ENCODE measurements at places on chromosomes 3 and 15.

- DNase-seq = no peak
Observed at GRCh38 chr15:66099950-66100671, 153.4 kb downstream of the MEGF11 start.

DNA sequence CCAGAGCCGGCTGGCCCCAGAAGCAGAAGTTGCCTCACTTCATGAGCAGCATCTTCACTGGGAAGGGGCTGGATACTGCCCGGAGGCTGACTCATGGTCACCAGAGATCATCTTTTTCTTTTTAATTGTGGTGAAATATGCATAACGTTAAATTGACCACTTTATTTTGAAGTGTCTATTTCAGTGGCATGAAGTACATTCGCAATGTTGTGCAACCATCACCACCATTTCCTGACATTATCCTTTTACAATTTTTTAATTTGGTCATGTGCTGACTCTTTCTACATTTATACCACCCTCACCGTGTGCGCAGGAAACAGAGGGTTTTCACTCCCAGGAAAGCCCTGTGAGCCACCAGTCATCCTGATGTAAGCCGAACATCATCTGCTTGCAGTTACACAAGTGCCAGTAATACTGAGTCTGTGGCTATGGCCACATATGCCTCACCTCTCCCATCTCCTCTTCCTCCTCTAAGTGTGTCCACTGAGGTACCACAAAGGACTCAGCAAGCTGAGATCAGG lies 51.6 kb upstream of the ABHD17C start:
- peak; percentile 81 for DNase-seq

DNA sequence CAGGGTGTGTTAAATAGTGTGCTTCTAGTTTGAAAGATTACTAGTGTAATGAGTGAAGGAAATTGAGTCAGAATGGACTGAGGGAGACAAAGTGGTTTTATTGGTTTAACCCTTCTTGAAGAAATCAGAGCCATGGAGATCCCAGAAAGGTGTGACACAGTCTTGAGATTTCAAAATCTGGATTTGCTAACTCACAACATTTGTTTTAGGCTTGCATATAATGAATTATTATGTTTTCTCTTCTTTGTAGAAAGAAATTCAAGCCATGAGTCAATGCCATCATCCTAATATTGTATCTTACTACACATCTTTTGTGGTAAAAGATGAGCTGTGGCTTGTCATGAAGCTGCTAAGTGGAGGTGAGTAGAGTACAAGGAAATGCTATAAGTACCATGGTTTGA lies 25.1 kb downstream of the OXSR1 start:
- peak; percentile 31 for DNase-seq

- no peak for DNase-seq
Observed at GRCh38 chr3:14344351-14344750, 58.1 kb upstream of the SLC6A6 start.

DNA sequence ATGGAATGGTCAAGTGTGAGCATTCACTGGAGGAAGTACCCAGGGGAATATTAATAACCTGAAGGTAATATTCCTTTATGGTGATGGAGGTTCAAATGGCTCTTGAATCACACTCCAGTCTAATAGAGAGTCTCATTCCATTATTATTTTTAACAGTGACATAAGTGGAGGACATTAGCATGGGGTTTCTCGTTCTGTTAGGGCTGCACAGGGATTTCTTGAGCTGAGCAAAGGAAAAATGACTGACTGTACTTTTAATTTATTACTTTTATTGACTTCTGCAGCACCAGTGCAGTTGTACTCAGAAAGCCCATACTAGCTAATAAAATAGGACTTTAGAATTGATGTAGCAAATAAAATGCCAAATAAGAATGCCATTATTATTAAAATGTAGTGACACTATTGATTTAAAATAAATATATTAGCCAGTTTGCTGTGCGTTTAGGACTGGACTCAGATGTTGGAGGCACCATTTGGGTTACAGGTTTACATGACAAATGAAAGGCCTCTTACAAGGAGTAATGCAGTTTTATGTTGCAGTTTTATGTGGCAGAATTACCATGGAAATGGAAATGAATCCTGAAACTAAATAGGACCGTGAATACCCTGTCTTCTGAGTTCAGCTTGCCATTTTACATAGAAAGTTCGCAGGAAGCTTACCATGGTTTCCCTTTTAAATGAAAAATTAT lies 705.1 kb upstream of the GRM7 start:
- no peak for DNase-seq

DNA sequence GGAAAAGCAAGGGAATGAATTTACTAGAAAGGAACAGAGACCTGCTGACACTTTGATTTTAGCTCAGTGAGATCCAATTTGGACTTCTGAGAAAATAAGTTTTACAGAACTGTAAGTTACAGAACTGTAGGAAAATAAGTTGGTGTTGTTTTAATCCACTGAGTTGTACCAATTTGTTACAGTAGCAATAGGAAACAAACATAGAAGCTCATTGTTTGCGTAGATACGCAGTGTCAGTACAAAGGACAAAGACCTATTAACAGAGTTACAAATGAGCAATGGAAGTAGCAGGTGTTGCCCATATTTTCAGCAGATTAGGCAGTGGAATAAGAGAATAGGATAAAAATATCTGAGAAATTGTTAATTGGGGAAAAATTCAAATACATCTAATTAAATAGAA lies 385.8 kb upstream of the CNTN6 start:
- no peak for DNase-seq

DNA sequence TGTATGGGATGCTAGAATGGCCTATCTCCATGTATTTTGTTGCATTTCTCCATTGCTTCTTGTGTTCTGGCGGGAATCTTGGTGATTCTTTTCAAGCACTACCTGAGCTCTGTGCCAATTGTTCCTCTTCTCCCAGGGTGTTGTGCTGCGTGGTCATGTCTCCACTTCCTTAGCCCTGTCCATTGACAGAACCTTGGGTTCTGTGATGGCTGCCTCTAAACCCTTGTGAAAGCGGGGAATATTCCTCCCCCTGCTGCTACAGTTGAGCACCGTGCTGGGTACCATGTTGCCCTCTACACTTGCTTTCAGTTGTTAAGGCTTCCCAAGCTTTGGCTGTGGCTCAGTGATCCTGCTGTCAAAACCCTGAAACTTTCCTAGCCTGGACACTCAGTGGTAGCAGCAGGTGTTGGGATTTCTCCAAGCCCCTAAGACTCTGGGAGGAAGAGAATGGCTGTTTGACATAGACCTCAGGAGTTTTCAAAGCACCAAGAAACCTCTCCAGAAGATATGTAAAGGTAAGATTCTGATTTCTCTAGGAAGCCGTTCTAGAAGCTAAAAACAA lies 69.5 kb downstream of the MBNL1 start:
- DNase-seq = no peak

DNA sequence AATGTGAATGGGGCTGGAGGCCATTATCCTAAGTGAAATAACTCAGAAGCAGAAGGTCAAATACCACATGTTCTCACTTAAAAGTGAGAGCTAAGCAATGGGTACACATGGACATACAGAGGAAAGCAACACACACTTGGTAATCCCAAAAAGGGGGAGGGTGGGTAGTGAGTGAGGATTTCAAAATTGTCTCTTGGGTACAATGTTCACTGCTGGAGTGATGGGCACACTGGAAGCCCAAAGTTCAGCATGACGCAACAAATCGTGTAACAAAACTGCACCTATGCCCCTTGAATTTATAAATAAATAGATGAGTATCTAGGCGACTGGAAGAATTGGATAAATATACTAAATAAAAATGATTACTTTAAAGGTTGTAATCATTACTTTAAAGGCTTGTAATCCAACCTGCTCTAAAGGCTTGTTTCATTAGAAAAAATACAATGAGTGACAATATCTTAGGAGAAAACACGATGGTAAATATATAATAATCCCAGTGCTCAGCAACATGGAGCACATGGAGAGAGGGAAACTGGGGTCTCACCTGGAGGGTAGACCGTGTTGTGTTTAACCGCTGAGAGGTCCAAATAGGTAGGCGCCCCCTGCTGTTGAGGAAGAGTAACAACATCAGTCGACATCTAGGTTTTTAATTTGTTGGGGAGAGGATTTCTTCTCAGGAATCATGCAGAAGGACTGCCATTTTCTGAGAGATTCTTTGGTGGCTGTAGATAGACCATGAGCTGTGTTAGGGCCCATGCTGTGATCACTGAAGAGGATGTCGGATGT lies 78.5 kb upstream of the ROBO1 start:
- no peak for DNase-seq

DNA sequence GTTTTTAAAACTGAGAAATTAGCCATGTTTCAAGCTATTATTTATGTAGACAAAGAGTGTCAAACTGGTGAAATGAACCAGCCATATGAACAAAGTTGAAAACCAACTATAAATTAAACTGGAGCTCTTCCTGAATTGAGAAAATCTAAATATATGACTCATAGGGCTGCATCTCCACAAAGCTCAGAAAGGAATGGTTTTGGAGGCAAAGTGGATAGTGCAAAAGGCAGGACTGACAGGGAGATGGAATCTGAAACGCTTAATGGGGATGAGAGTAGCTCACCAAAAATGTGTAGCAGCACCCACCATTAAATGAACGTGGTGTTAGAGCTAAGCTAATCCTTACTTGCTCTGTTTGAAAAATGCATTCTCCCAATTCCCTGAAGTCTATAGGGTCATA lies 1066.0 kb downstream of the AGBL1 start:
- DNase-seq = no peak

- no peak for DNase-seq
Observed at GRCh38 chr3:32759342-32759741, 58.5 kb upstream of the TRIM71 start.

DNA sequence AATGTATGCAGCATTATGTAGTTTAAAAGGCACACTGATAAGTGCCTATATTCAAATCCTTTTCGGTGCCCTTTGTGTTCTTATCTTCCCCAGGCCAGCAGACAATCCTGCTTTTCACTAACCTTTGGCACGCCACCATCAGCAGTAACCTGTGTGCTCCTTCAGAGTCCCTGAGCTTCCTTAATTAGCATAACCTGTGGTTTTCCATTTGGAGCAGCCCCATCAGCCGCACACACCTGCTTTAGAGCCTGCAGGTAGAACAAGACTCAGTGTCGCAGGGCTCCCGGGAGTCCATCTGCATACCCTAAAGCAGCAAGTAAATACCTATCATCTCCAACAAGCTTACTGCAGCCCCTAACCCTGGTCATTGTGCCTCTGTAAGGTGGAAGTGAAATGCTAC lies 755.1 kb downstream of the ROBO2 start:
- no peak for DNase-seq

DNA sequence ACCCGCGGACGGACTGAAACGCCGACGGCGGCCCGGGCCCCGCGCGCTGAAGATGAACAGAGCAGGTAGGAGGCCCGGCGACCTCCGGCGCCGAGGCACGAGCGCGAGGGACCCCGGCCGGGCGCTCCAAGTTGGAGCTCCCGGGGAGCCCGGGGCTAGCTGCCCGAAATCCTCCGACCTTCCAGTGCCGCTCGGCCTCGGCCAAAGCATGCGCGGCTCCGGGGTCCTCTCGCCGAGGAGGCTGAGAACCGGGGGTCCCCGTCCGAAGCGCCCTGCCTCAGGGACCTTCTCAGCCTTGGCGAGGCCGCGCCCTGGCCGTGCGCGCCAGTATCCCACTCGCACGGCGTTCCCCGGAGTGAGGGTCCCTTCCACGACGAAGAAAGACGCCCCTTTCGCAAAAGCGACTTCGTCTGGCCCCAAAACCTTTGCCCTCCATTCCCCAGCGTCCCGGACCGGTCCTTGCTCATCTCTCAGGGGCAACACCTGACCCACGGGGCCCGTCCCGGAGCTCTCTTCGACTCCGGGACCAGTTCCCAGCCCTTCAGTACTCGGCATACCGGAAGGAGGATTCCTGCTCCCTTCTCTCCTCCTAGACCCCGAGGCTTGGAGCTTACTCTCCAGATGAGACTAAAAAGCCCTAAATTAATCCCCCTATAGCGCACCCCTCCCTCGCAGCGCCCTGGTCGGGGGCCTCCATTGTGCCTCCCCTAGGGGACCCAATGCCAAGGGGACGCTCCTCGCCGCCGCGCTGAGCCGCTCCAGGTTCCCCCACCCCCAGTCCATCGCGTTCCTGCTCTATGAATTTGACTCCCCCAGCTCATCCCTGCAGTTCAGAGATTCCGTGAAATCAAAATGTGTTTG lies 7.7 kb upstream of the FGD5 start:
- DNase-seq = no peak

DNA sequence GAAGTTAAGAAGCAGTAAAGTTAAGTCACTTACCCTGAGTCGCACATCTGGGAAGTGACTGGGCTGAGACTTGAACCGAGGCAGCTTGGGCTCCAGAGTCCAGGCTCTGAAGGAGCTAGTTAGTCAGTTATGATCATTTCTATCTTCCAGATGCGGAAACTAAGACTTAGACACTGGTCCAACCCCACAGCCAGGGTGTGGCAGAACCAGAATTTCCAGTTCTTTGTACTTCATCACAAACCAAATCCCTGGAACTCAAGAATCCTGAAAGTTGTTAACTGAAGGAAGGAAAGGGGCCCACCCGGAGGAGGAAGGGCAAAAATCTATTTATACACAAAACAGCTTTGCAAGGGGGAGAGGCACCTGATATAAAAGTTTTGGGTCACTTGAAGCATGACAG lies 389.9 kb downstream of the SHQ1 start:
- no peak for DNase-seq

- peak; percentile 5 for DNase-seq
Observed at GRCh38 chr3:147509448-147509847, 100.3 kb downstream of the ZIC1 start.

- DNase-seq = peak; percentile 6
Observed at GRCh38 chr3:123194552-123194951, 7.2 kb upstream of the SEC22A start.

DNA sequence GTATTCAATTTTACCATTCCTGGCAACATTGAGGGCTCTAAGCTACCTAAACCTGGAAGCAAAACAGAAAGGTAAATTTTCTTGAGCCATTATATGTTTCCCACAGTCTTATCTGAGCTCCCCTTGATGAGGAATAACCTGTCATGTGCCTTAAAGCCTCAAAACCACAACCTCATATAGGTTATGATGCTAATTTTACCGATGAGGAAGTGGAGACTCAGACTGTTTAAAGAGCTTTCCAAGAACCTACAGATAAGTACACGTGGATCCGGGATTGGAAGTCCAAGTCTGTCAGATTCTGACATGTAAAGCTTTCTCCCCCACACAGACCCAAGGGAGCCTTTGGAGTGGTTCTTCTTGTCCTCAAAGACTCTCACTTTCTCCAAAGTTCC lies 140.5 kb downstream of the SEMA6D start:
- no peak for DNase-seq

DNA sequence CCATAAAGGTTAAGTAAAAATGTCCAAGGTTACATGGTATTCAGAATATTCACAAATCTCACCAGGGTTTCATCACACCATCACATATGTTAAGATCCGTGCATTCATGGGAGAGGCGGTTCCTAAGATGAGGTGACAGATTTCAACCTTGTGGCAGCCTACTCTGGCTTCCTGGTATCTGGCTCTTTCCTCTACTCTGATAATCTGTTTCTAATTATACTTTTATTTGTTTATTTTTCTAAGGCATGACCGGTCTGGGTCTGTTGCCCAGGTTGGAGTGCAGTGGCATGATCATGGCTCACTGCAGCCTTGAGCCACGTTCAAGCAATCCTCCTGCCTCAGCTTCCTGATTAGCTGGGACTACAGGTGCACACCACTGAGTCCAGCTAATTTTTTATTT lies 34.4 kb downstream of the RAF1 start:
- peak; percentile 70 for DNase-seq

- DNase-seq = no peak
Observed at GRCh38 chr3:19432669-19433068, 284.4 kb downstream of the KCNH8 start.

Measured in fibroblast of mammary gland (primary cell).